Posterior vena cava (tissue), 2 donors: ENCODE measurements at places on chromosomes 1 and 21.
A peak's percentile ranks its signal among the peaks of the same experiment; 100 is the strongest.

- DNase-seq = no peak
Measured at GRCh38 chr21:42306366-42307035, 8.7 kb downstream of the TFF3 start.

DNA sequence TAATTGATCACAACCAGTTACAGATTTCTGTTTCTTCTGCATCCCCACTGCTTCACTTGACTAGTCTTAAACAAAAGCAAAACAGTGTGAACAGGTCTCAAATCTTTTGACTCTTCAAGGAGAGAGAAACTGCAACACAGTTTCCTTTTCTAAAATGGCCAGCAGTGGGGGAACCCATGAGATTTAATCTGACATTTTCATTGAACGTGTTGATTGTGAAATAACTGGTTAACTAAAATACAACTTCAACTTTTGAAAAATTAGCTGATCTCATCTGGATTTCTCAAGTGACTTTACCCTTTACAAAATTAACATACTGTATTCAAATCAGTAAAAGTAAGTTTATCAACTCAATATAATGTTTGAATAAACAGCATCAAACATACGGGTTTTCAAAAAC lies 143.0 kb downstream of the HFM1 start:
- DNase-seq = no peak

- DNase-seq = no peak
Measured at GRCh38 chr1:81157686-81158085, 643.0 kb upstream of the ADGRL2 start.

DNA sequence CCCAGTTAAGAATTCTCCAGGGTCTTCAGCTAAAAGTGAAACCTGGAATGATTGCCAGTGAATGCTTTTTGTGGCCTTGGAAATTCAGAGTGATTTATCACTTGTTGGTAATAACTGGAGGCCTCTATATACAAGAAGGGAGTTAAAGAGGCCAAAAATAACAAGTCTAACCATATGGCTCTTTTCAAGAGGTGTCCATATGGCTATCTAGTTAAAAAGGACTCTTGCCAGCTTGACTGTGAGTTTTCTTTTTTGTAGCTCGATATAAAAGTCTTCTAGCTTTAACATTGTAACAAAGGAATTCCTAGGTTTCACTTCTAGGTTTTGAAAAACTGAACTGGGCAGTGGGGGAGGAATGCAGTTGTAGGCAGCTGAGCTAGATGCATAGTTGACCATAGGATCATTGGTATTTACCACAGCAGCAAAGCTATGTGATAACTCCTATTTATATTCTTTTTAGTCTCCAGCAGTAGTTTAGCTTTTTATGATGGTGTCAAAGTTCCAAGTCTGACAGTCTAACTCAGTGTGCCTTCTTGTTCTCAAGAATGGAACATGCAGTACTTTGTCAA lies 44.4 kb downstream of the CACHD1 start:
- DNase-seq = no peak

GRCh38 chr1:220012259-220012658 lies 34.0 kb downstream of the EPRS1 start:
- DNase-seq = no peak

- no peak for DNase-seq
Measured at GRCh38 chr1:234863551-234863971, 253.6 kb upstream of the IRF2BP2 start.

- DNase-seq = no peak
Measured at GRCh38 chr1:90045853-90046563, 51.1 kb downstream of the ZNF326 start.

- DNase-seq = no peak
Measured at GRCh38 chr1:206971029-206971655, 882 bp upstream of the FCAMR start.

GRCh38 chr21:27321791-27322190 lies 354.9 kb upstream of the ADAMTS5 start:
- no peak for DNase-seq

- no peak for DNase-seq
Measured at GRCh38 chr21:37061926-37062592, 10.8 kb downstream of the PIGP start.

- DNase-seq = no peak
Measured at GRCh38 chr21:23725576-23725975, 1881.7 kb downstream of the MRPL39 start.

DNA sequence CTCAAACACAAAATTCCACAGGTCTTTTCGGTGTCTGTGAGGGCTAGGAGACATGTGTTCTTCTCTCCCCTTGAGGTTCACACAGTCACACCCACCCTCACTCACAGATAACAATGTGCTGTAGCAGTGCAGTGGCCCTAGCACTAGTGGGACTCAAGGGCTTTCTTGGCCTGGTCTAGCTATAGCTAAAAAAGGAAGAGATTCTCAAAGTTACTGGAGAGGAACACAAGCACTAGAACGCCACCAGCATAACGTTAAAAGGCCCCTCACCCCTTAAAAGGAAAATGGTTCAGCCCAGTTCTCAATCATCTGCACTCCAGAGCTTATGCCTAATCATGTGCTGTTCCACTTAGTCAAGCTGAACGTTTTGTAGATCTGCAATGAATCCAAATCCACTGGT lies 39.5 kb downstream of the RGS8 start:
- no peak for DNase-seq

- no peak for DNase-seq
Measured at GRCh38 chr1:109901524-109902145, 9.0 kb upstream of the CSF1 start.

- DNase-seq = no peak
Measured at GRCh38 chr1:168477792-168478191, 66.0 kb downstream of the XCL2 start.

- DNase-seq = peak; percentile 30
Measured at GRCh38 chr21:45156459-45156858, 82.1 kb downstream of the ADARB1 start.

DNA sequence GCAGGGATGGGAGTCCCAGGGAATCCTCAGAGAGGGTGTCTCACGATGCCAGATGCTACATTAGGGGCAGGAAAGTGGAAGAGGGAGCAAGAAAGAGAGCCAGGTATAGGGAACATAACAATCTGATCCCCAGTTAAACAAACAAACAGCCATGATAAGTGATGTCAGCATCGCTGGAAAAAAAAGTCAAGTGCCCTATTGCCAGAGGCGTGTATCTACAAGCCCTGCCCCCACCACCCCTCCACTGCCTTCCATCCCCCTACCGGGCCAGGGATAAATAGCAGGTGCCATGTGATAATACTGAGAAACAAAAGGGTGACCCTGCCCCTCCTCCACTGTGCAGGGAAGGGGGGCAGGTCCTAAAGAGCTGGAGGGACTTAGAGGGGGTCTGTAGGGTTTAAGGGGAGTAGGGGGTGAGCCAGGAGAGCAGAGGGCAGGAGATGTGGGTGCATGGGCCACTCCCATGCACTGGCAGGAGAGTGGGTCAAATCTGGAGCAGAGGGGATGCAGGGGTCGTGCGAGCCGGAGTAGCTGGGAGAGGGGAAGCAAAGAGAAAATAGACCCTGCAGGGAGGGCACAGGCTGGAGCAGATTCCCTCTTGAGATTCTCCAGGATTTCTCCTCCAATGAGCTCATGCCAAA lies 3.4 kb downstream of the SLC26A9 start:
- DNase-seq = no peak

DNA sequence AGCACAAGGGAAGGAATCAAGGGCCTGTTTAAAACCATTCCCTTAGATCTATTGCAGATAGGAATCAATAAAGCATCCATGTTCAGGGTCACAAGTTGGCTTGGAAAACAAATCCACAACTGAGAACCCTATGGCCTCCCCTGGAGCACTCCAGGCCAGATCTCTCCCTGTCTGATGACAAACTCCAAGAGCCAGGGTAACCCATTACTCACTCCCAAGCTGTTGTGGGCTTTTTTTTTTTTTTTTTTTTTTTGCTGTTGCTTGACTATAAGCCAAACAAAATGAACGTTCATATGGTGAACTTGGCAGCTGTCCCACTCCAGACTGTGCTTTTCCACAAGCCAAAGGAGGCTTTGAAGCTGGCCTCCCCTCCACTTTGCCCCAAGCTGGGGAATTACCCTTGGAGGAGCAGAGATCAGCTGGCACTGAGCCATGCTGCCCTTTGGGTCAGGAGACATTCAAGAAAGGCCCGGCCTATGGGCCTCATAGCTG lies 35.7 kb upstream of the VAV3 start:
- no peak for DNase-seq

GRCh38 chr1:203439131-203439730 lies 36.4 kb upstream of the PRELP start:
- DNase-seq = no peak

DNA sequence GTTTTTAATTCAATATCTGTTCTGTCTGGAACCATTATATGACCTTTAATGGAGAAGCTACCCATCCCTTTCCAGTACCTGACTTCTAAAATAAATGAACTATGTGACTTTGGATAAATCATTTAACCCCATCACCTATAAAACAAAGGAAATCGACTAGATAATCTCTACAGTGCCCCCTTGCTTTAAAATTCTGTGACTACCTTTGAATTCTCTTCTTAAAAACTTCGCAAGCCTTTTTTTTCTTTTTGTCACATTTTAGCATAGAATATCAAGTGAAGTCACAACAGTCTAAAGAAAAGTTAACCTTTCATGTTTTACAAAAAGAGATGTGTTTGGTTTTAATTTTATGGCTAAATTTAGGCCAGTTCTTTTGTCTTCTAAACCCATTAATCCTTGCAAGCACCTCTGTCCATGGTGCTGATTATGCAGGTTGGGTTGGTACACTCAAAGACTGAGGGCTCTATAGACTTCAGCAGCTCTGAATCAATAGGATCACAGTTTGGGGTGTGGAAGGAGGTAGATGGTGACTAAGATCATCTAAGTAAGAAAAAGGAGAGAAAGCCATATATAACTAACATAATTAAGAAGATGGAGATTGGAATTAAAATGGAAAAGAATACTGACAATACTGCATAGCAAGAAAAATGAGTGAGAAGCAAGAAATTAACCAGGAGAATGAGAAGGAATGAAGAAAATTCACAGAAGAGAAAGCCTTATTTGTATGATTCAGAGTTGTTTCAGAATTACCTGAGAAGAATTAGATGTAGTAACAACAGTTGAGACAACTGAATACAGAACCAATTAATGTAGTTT lies 59.2 kb downstream of the TBX15 start:
- DNase-seq = no peak

DNA sequence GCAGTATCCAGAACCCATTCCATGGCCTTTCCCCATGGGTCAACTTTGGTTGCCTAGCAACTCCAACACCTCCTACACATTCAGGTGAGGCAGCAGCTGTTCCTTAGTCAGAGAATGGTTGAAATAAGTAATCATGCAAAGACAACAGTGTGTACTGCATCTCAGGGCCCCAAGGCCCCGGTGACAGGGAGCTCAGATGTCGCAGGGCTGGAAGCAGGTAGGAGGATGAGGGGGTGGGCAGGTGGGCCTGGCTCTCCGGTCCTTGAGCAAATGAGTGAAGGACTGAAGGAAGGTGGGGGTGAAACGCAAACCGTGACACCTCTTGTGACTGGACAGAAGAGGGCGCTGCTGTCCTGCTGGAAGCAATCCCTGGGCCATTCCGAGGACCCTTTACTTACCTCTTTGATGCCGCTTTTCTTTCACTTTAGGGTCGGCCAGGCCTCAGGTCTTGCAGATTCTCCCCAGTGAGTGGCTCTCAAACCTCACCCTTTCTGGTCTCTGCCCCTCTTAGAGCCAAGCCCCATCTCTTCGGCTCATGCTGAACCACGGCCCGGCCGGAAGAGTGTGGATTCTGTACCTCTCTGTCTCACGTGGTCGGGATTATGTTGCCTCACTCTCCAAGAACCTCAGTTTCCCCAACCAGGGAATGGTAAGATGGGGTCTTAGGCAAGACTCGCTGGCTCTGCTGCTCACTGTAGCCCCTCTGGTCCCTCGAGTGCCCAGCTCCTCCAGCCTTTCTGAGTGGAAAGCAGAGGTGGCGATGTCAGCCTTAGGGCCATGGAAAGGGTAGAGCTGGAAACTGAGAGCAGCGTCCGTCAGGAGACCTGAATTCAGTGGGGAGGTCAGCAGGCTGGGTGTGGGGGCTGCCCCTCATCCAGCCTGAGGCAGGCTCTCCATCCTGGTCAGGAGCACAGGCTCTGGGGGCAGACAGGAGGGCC lies 5.6 kb upstream of the KCNA10 start:
- no peak for DNase-seq

- no peak for DNase-seq
Measured at GRCh38 chr1:171904778-171905450, 63.6 kb downstream of the DNM3 start.

DNA sequence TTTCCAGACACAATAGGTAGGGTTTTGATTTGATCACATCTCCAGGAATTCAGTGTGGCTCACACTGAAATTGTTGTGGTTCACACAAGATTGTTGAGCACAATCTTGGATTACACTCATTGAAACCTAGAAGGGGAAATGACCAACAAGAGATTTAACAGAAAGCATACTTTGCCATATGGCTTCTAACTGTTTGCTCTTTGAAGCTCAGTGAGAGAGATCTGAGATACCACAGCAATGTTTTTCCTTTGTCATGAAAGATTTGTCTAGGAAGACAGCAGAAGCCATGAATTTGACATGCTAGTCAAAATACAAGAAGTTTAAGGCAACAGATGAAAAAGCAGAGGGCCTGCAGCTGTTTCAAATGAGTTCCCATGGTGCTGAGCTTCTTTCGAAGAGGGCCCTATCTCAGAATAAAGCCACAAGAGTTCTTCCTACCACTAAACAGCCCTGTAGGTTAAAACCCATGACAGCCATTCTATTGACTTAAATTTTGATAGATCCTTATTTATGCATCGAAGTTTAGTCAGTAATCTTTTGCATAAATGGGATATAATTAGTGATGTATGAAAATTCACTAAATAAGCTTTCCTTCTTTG lies 650.4 kb downstream of the LTN1 start:
- no peak for DNase-seq

DNA sequence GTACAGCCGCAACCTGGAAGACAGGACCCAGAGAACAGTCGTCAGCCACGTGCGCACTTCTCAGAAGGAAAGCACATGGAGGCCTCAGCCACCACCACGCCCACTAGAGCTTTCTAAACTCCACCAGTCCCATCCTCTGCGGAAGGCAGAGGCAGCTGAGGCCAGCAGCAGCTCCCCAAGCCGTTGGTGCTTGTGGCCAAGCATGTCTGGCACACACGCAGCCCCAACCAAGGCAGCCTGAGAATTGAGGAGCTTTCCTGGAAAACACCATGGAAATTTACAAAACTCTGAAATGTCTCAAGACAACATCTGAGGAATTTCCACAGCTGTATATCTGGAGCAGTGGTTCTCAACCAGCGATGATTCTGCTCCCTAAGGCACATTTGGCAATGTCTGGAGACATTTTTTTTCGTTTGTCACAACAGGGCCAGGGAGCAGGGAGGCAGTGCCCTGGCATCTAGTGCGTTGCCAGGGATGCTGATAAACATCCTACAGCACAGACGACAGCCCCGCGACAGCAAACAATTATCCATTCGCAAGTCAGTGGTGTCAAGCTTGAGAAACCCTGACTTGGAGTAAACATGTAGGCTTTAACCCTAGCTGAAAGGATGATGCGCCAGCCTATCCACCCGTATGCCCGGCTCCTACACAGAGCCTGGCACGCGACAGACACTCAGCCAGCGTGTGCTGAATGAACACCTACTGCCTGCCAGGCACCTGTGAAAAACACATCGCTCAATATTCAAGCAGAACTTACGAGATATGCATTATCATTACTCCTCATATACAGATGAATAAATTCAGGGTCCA lies 24.7 kb downstream of the NPHP4 start:
- DNase-seq = peak; percentile 89

- no peak for DNase-seq
Measured at GRCh38 chr1:44025816-44026215, 5.4 kb downstream of the SLC6A9 start.

- DNase-seq = no peak
Measured at GRCh38 chr1:61141288-61142042, 59.1 kb downstream of the NFIA start.

GRCh38 chr1:66695116-66695515 lies 57.1 kb upstream of the DYNLT5 start:
- DNase-seq = no peak

GRCh38 chr1:223810586-223810985 lies 35.2 kb downstream of the TP53BP2 start:
- no peak for DNase-seq
